ENCODE measurements at places on chromosomes 6 and 20. TPM values are rescaled to one million over a fixed set of nuclear protein-coding genes. Genes with fewer than 3 reads are reported as not detected.

EPPIN gene
- total RNA-seq = not detected

CST7 gene
- total RNA-seq = not detected

RIN2 gene
- 108 TPM for total RNA-seq

UNC5CL gene
- 1.0 TPM for total RNA-seq

KCNQ5 gene
- total RNA-seq = 1.5 TPM

MLN gene
- not detected for total RNA-seq

SLC17A3 gene
- total RNA-seq = not detected

CLIC5 gene
- total RNA-seq = not detected

MLIP gene
- total RNA-seq = 0.44 TPM

NKX2-4 gene
- total RNA-seq = not detected

ULBP3 gene
- total RNA-seq = 7.5 TPM

DNA sequence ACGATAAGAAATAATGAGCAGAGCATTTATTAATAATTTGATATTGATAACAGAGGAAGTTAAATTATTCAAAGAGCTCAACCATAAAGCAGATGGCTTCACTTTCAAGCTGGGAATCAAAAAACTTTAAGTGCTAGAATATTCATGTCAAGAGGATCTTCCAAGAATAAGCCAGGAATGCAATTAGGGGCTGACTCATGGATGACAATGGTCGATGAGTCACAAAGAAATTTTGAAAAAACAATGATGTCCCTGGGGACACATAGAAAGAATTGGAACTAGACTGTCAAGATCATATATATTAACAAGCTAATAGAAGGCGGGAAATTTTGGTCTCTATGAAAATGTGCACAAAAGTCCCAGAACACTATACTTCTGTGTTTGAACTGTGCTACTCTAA lies 304.1 kb downstream of the LAMA2 start:
- DNase-seq = no peak

DNA sequence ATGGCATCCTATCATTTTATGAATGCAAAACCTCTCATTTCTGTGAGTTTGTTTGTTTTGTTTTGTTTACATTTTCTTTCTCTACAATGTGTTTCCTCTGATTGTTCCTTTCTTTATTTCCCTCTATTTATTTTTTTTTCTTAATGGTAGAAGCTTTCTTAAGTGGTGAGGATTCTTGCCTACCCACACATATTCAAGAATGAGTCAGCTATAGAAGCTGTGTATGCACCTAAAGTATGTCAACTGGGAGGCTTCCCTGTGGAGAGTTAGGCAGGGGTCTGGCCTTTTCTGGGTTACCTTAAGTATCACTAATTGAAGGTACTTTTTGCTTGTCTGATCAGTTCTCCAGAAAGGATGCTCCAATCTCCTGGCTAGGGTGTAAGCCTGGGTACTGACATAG lies 354.0 kb downstream of the ESR1 start:
- DNase-seq = no peak

DNA sequence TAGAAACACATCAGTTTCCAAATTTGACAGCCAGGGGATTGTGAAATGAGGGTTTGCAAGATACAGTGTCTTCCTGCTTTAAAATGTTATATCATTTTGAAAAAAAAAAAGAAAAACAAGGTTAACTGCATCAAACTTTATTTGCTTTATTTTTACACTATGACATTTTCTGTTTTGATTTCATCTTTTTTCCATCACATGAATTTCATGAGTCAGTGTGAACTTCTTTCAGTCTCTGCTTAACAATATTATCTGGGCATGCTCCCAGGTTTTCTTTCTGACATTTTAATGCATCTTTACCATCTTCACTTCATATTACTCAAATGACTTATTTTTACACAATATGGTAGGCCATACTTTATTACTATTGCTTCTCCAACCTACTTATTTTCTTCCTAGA lies 1.9 kb downstream of the NCOA7 start:
- no peak for DNase-seq

GRCh38 chr20:37345339-37346235 lies at the start of gene SRC:
TSS of gene SRC (plus strand) at chr20:37346140. CDS start at chr20:37384154, 38,014 bp downstream.
- DNase-seq = peak; percentile 83

GRCh38 chr20:38267296-38267695 lies 6.8 kb upstream of the KIAA1755 start:
- DNase-seq = no peak

GRCh38 chr6:168433898-168434297 lies 7.1 kb upstream of the SMOC2 start:
- DNase-seq = no peak

- no peak for DNase-seq
These were observed 139.1 kb downstream of the ARID1B start for GRCh38 chr6:156916130-156916801.

- DNase-seq = no peak
These were observed 87.6 kb upstream of the RSPO3 start for GRCh38 chr6:127030836-127031235.

- no peak for DNase-seq
These were observed 725.5 kb downstream of the TBC1D32 start for GRCh38 chr6:120608826-120609225.

GRCh38 chr6:18210707-18211106 lies 53.6 kb downstream of the DEK start:
- no peak for DNase-seq

DNA sequence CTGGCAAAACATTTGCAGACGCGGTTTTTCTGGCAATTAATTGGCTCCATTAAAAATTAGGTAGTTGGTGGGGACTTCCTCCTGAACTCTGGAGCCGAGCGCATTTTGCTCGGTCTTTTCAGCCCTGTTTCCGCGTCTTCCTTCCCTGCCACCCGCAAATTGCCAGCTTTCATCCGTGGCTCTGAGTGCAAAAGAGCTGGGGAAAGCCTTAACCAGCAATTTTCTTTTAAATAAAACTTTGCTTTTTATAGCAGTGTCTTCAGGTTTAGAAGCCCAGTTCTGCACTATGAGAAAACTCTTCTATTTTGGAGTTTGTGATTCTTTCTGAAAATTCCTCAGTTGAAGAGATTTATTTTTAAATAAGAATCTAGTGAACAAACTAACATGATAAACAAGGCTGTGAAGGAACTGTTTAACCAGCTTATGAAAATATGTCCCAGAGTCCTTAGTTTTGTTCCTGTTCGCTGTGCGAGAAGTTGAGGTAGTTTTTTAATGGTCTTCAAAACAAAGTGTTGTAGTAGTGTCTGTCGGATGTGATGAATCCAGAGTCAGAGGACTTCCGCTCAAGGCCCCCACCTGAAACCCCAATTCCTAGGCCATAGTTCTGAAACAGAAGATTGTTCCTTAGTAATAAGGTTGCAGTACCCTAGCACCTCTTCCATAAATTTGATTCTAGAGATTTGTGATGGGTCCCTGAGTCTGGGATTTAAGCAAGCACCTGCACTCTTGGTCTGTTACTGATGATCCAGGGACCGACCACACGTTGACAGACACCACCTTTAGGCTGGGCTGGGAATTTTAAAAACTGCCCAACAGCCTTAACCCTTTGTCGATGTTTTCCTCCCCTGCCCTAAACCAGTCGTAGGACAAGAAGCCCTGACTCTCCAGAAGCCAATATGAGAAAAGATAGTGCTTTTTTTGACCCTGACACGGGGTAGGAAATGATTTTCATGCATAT lies 950 bp downstream of the KCTD20 start:
- DNase-seq = no peak

DNA sequence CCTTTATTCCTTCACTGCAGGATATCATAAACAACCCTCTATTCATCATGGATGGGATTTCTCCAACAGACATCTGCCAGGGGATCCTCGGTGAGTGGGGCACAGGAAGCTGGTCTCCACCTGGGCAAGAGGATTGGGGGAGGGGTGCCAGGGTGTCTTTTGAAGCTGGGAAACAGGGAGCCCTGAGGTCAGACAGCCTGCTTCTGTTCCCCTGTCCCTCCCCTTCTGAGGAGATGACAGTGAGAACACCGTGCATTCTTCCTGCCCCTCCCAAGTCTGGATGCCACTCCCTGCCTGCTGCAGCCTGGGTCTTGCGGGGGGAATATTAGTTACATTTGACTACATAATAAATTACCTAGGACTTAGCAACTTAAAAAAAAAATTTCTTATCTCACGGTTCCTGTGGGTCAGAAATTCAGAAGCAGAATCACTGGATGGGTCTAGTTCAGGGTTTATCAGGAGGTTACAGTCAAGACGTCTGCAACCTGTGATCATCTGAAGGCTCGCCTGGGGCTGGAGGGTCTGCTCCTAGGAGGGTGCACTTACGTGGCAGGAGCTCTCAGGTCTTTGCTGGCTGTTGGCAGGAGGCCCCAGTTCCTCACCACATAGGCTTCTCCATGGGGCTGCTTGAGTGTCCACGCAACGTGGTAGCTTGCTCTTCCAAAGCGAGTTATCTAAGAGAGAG lies 11.4 kb downstream of the CAPN11 start:
- no peak for DNase-seq

DNA sequence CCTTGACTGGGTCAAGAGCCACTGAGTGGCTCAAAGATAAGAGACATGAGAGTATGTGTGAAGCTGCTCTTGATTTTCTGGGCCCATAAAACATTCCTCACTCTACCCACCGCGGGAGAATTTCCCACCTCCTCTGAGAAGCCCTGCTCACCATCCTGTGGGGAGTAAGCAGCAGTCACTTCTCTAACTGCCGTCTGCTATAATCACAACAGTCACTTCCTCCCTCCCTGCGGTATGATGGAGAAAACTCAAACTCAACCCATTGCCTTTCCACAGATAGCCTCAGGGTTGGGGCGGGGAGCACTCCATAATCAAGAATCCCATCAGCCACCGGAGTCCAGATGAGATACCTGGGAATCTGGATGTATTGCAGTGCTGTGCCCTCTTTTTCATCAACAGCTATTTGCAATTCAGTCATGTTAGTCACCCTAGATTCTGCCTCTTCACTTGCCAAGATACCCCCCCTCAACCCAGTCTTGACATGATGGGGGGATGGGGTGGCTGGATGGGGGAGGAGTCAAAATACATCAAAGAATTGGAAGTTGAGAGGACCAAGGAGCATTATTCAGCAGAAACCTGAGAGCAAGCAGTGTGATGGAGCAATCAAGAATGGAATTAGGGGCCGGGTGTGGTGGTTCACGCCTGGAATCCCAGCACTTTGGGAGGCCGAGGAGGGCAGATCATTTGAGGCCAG lies 5.1 kb downstream of the MOCS1 start:
- no peak for DNase-seq

DNA sequence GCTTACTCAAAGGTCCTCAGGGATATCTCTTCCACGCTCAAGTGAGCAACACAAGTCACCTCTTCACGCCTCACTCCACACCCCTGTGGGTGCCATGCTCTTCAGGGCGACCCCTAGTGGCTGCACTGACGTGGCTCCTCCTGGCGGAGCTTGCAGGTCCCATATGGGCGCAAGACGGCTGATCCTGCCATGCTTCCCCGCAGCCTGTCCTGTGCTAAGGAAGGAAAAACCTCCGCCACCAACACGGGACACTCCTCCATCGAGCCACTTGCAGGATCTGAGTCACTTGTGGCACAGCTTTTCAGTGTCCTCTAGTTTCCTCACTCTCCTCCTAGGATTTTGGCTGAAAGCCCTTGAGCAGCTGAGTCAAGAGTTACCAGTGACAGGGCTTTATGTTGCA lies 90.7 kb downstream of the KHDC1L start:
- DNase-seq = peak; percentile 73

Data from glutamatergic neuron (in vitro differentiated cells).